ENCODE measurements at places on chromosomes 12 and 14. TPM values are rescaled to one million over a fixed set of nuclear protein-coding genes. Genes with fewer than 3 reads are reported as not detected.

DNA sequence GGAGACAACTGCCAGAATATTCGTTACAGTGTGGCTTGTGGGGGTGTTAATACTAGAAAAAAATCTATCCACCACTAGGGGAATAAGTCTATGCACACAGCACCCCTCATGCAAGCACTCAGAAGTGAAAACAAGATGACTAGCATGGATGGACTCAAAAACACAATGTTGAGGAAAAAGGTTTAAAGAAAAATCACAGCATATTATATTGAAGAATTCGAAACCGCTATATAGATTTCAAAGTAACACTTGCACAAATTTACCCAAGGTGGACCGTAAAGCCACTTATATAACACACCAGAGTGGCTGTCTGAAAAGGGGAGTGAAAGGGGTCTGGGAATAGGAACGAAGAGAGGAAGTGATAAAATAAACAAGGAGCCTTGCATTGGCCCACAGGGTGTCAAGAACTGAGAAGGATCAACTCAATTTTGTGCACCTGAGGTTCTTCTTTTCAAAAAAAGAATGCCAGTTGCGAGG lies 544 bp downstream of the ABCD4 start:
- no peaks in the 10 kb centered on the region for H3K27me3 ChIP-seq
- no peak for DNase-seq
- H3K36me3 ChIP-seq: peaks cover 3% of the 10 kb centered on the region
- peaks cover 17% of the 10 kb centered on the region for H3K4me1 ChIP-seq
- peak overlapping the region; percentile 96 for H3K27ac ChIP-seq
- H3K4me3 ChIP-seq: peak overlapping the region; percentile 99

- H3K36me3 ChIP-seq: no peaks in the 10 kb centered on the region
- no peaks in the 10 kb centered on the region for H3K27me3 ChIP-seq
- H3K4me1 ChIP-seq: no peaks in the 10 kb centered on the region
These were observed 157.4 kb upstream of the FOXG1 start for GRCh38 chr14:28608851-28609828.

GRCh38 chr14:26427097-26427496 lies 170.7 kb downstream of the NOVA1 start:
- H3K4me3 ChIP-seq: no peak overlapping the region
- H3K36me3 ChIP-seq: no peaks in the 10 kb centered on the region
- DNase-seq: no peak

DNA sequence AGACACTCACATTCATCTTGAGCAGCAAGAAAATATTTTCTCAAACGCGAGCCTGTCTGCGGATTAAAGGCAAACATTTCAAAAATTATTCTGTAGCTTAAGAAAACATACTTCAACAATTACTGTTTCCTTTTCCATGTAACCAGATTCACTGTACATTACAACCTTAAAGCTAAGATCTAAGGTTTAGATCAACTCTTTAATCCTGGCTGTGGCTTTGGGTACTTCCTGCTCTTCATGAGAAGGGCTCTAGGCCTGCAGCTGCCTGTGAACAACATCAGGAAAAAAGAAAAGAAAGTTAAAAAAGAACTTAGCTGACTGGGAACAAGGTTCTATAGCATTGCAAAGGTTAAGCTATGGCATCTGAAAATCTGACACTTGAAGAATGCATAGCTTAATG lies 21.4 kb upstream of the PIWIL1 start:
- H3K36me3 ChIP-seq: no peaks in the 10 kb centered on the region
- DNase-seq: no peak
- no peak overlapping the region for H3K27ac ChIP-seq

GRCh38 chr12:102535306-102535705 lies 54.9 kb upstream of the IGF1 start:
- no peak for DNase-seq
- H3K27me3 ChIP-seq: peaks cover 5% of the 10 kb centered on the region
- no peak overlapping the region for H3K4me3 ChIP-seq

DNA sequence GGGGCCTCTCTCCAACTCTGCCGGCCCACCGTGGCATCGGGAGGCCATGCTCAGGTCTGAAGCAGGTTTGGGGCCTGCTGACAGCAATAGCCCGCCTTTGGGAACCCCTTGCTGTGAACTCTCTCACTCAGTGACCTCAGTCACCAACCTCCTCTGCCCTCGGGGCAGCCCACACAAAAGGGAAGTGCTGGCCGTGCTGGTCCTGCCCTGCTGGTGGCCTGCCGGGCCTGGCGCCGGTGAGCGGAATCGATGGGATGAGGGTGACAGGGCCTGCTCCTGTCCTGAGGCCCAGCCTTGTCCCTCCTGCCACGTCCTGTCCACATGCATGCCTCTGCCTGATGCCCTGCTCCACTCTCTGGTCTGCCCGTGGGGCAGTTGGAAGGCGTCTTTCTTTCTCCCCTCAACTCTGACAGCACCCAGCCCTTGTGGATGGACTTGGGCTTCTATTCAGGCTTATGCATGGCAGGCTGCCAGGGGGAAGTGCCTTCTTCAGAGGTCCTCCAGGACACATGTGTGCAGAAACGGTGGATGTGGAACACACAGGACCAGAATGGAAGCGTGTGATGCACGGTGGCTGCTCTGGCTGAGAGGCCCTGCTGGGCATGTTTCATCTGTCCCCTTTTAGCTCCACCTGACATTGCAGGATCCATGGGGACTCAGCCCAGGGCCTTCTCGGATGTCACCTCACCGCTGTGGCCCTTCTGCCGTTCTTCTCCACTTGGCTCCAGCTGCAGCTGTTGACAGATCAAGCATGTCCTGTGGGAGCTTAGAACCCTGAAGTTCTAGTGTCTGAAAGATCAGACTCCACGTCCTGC lies 31.9 kb downstream of the IL31 start:
- no peak for DNase-seq
- H3K27ac ChIP-seq: no peak overlapping the region
- no peaks in the 10 kb centered on the region for H3K27me3 ChIP-seq
- no peaks in the 10 kb centered on the region for H3K4me1 ChIP-seq
- H3K4me3 ChIP-seq: no peak overlapping the region

DNA sequence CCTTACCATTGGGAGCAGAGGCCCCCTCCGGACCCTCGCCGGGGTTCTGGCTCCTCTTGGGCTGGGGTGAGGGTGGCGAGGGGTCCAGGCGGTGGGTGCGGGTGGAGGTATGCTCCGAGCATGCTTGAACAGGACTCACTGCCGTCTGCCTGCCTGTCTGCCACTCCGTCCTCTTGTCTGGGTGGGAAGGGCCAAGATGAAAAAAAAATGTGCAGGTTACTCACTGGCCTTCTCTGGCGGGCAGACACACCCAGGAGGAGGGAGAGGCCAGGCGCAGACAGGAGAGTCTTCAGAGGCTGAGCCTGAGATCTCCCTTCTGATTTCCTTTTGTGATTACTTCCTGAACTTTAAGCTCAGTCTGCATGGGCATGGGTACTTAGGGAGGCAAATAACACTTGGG lies 76.1 kb downstream of the STON2 start:
- H3K27ac ChIP-seq: no peak overlapping the region
- no peak for DNase-seq
- no peaks in the 10 kb centered on the region for H3K4me1 ChIP-seq
- peaks cover 10% of the 10 kb centered on the region for H3K27me3 ChIP-seq
- no peaks in the 10 kb centered on the region for H3K36me3 ChIP-seq

DNA sequence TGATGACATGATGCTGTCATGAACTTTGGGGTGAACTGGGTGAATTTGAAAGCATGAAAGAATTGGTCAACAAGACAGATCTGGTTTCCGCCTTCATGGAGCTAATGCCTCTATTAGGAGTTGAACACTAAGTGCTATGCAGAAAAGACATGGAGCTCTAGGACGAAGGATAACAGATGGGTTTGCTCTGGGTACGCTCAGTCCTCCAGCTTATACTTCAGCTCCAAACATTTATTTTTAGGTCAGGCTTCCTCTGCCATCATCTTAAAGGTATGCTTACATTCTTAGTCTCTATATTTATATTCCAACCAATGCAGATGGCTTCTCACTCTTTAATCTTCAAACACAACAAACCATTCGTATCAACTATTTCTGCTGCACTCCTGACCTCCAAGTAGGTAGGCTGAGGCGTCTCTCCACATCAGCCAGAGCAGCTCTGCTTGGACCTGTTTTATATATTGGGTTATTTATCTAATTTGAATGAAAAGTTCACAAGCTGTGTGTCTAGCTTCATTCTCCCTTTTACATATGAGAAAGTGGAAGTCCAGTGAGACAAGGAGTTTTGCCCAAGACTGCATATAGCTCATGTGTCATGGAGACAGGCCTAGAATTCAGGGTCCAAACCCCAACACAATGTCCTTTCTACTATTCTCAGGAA lies 226.3 kb downstream of the SPTSSA start:
- no peaks in the 10 kb centered on the region for H3K4me1 ChIP-seq
- H3K4me3 ChIP-seq: no peak overlapping the region
- peaks cover 11% of the 10 kb centered on the region for H3K27me3 ChIP-seq
- no peak for DNase-seq
- H3K36me3 ChIP-seq: no peaks in the 10 kb centered on the region

DNA sequence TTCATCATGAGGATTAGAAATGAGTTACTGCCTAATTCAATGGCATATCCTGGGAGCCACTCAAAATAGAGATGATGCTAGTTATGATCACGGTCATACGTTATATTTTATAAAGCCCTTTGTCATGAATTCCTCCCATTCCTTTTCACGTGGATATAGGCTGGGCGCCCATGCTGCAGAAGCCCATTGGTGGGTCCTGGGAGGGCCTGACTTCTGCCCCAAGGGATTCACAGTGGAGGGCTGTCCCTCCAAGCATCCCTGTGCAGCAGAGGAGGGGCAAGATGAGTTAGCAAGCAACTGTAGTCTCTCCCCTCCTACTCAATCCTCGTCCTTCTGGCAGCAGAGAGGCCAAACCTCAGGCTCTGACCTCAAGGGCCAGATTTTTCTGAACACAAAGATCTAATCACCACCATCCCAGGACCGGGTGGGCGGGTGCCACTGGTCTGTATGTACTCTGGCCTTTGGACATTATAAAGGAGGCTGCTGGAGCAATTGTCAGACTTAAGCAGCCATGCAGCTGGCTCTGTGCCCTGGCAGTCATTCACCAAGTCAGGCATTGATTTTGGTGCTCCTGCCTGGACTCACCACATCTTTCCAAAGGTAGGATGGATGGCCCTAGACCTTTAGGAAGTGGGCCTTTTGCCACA lies 8.6 kb downstream of the GLTP start:
- H3K36me3 ChIP-seq: peaks cover 7% of the 10 kb centered on the region
- H3K27me3 ChIP-seq: no peaks in the 10 kb centered on the region
- no peak for DNase-seq
- no peak overlapping the region for H3K4me3 ChIP-seq
- peaks cover 7% of the 10 kb centered on the region for H3K4me1 ChIP-seq

GRCh38 chr14:64000749-64001148 lies 147.9 kb downstream of the SYNE2 start:
- H3K27ac ChIP-seq: no peak overlapping the region
- H3K36me3 ChIP-seq: peaks cover 64% of the 10 kb centered on the region
- H3K4me3 ChIP-seq: no peak overlapping the region
- H3K4me1 ChIP-seq: no peaks in the 10 kb centered on the region

- H3K4me3 ChIP-seq: no peak overlapping the region
- DNase-seq: no peak
These were observed 34.6 kb upstream of the BEGAIN start for GRCh38 chr14:100621806-100622205.

DNA sequence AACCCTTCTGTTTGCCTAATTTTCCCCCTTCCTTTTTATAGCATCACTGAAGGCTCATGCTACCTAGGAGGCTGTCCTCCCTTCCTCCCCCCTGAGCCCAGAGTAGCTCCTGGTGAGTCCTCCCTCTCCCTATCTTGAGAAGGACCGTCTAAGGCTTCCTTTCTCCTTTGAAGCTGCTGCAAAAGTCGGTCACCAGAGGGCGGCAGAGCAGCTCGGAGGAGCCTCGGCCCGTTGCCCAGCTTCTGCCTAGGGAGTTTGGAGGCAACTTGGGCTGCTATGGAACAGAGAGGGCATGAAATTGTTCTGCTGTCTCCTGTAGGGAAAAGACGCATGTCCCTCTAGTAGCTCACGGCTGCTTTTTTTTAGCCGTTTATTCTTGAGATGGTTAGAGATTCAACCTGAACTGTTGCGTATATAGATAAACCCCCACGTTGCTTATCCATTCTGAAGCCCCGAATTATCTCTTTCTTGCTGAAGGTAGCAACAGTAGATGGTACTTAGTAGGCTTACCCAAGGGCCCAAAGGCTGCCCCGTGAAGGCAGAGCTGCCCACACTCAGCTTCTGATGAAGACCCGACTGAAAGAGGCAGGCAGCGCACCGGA lies 5.7 kb downstream of the WNT5B start:
- no peak overlapping the region for H3K4me3 ChIP-seq
- peak; percentile 69 for DNase-seq
- H3K4me1 ChIP-seq: peaks cover 4% of the 10 kb centered on the region
- H3K36me3 ChIP-seq: no peaks in the 10 kb centered on the region
- peaks cover 54% of the 10 kb centered on the region for H3K27me3 ChIP-seq
- no peak overlapping the region for H3K27ac ChIP-seq

GRCh38 chr12:6336079-6336888 lies 5.6 kb downstream of the TNFRSF1A start:
- H3K36me3 ChIP-seq: peaks cover 18% of the 10 kb centered on the region
- H3K27ac ChIP-seq: no peak overlapping the region
- DNase-seq: peak; percentile 77
- no peaks in the 10 kb centered on the region for H3K27me3 ChIP-seq
- H3K4me1 ChIP-seq: peaks cover 46% of the 10 kb centered on the region

DNA sequence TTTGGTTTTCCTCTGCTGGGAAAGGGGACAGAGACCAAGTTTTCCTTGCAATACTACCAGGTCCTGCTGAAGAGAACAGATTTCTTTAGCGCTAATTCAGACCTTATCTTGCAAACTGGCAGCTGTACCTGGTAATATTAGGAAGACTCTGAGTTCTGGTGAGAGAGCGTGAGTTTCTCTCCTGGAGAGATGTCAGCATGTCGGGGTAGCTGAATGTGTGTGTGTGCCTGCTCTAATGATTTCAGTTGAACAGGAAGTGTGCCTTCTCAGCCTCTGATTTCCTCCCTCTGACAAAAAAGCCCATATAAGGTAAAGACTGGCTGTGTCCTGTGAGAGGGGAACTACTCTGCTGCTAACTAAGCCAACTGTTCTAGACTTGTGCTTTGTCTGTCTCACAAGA lies 10.3 kb upstream of the ERP27 start:
- peaks cover 72% of the 10 kb centered on the region for H3K36me3 ChIP-seq
- peak overlapping the region; percentile 95 for H3K27ac ChIP-seq
- H3K4me1 ChIP-seq: peaks cover 72% of the 10 kb centered on the region

DNA sequence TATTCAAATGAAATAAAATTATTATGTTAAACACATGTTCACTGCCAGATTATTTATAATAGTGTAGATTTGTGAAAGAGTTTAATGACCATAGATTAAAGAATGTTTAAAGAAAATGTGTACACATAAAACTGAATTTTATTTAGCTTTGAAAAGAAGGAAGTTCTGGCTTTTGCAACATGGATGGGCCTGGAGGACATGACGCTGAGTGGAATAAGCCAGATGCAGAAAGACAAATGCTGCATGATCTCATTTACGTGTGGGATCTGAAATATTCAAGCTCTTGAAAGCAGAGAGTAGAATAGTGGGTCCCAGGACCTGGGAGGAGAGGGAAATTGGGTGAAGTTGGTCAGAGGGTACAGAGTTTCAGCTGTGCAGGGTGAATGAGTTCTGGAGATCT lies 1261.2 kb downstream of the TMEM121 start:
- no peak overlapping the region for H3K4me3 ChIP-seq
- H3K27ac ChIP-seq: no peak overlapping the region
- H3K4me1 ChIP-seq: peaks cover 11% of the 10 kb centered on the region
- H3K36me3 ChIP-seq: no peaks in the 10 kb centered on the region
- DNase-seq: no peak

Gene FBXO34
- 27.0 TPM for total RNA-seq

Gene PPP1R1A
- not detected for total RNA-seq

Gene KDM5A
- total RNA-seq: 105 TPM

Gene PNN
- 105 TPM for total RNA-seq

Gene RIPK3
- 41.1 TPM for total RNA-seq

Gene TCP11L2
- 50.8 TPM for total RNA-seq

Gene ANG
- 1.5 TPM for total RNA-seq

Gene OTX2
- total RNA-seq: not detected

Gene C14orf180
- not detected for total RNA-seq

Gene VTI1B
- total RNA-seq: 74.6 TPM

Gene ANKRD33
- total RNA-seq: not detected

Gene SLC38A4
- not detected for total RNA-seq

Measured in activated naive CD8-positive, alpha-beta T cell treated with anti-CD3 and anti-CD28 coated beads, Interleukin-2, amount 10 ng/mL, durations not matched to agents 7 days and 5 days (primary cell).